T-helper 2 cell treated with Interferon-gamma antibody and Interleukin-4, amounts not matched to agents 5 μg/mL and 100 μg/mL, for 36 hours (primary cell): ENCODE measurements at places on chromosomes 7 and 10.
A peak's percentile ranks its signal among the peaks of the same experiment; 100 is the strongest.

- no peaks in the 10 kb centered on the region for H3K4me1 ChIP-seq
- DNase-seq = no peak
- no peaks in the 10 kb centered on the region for H3K36me3 ChIP-seq
- no peak overlapping the region for H3K27ac ChIP-seq
- H3K27me3 ChIP-seq = no peaks in the 10 kb centered on the region
Observed at GRCh38 chr7:98724591-98724990, 107.5 kb downstream of the NPTX2 start.

GRCh38 chr7:116071629-116072028 is 41.1 kb upstream of the TFEC start:
- H3K27ac ChIP-seq = no peak overlapping the region
- H3K4me1 ChIP-seq = no peaks in the 10 kb centered on the region
- H3K27me3 ChIP-seq = no peaks in the 10 kb centered on the region
- H3K4me3 ChIP-seq = no peak overlapping the region
- no peak for DNase-seq

DNA sequence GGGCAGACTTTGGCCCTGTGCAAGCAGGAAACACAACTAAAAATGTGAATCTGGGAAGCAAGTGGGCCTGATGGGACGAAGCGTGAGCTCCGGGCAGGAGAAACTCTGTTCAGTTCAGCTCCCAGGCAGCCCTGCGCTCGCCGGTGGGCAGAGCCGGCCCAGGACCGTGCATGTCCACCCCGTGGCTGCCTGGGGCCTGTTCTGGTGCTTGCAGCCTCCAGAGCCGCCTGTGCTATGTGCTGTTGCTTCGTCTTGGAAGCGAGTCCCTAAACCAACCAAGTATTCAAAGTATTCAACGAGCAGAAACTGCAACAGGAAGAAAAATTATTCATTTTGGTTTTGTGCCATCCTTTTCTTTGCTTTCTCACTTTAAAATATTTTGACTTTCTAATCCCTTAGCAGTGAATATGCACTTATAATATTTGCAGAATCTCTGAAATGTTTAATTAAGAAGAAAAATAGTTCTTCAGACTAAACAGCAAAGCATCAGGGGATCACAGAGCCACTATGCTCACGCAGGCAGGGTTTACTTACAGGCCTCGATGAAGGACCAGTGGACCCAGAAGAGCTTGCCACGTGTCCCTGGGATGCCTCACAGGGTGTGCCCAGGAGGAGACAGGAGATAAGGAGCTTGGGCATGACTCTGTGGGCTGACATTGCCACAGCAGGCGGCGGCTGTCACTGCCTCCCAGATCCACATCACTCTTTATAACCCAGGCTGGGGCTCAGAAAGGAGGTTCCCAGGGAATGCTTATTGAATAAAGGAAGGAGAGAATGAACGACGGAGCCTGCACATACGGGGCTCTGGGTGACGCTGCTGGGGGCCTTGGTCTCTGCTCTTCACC is 45.6 kb downstream of the VIPR2 start:
- no peaks in the 10 kb centered on the region for H3K4me1 ChIP-seq
- no peaks in the 10 kb centered on the region for H3K27me3 ChIP-seq
- no peak for DNase-seq
- peaks cover 10% of the 10 kb centered on the region for H3K36me3 ChIP-seq
- no peak overlapping the region for H3K27ac ChIP-seq

DNA sequence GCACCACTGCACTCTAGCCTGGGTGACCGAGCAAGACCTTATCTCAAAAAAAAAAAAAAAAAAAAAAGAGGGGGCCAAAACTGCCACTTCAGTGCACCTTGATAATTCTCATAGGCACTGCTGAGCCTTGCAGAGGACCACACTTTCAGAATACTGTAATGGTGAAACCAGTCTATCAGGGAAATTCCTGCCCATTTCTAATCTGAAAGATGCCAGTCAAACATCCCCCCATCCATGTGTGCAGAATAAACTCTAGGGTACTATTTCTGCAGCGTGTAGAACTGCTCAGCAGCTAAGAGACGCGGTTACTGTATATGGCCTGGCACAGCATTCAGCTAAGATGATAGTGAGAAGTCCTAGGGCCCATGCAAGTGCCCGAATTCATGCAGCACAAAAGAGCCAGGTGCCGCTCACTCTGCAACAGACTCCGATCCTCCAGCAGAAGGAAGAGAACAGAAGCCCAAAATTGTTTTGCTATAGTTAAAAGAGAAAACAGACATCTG is 286.8 kb upstream of the KLF14 start:
- H3K27me3 ChIP-seq = no peaks in the 10 kb centered on the region
- no peak for DNase-seq
- H3K4me1 ChIP-seq = peaks cover 45% of the 10 kb centered on the region
- H3K36me3 ChIP-seq = peaks cover 33% of the 10 kb centered on the region
- H3K27ac ChIP-seq = peak overlapping the region; percentile 85
- peak overlapping the region; percentile 69 for H3K4me3 ChIP-seq

- peaks cover 1% of the 10 kb centered on the region for H3K36me3 ChIP-seq
- H3K4me1 ChIP-seq = peaks cover 23% of the 10 kb centered on the region
- H3K4me3 ChIP-seq = no peak overlapping the region
- H3K27ac ChIP-seq = peak overlapping the region; percentile 1
Observed at GRCh38 chr7:135994466-135995205, 17.5 kb upstream of the MTPN start.

DNA sequence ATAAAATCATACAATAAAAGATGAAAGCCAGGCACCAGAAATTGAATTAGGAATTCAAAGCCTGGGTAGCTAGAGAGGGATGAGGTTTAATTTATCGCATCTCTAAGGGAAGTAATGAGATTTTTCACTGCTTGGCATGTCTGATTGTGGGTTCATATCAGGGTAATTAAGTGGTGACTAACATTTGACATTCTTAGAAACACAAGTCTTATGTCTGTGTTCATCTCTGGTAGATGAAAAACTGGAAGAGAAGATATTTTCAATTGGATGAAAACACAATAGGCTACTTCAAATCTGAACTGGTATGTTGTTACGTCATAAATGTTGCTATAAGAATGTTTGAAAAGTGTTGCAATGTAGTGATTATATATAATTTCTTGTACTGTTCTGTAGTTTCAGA is 36.8 kb upstream of the ARMS2 start:
- no peak overlapping the region for H3K4me3 ChIP-seq
- H3K4me1 ChIP-seq = peaks cover 41% of the 10 kb centered on the region
- H3K27ac ChIP-seq = no peak overlapping the region
- H3K27me3 ChIP-seq = peaks cover 2% of the 10 kb centered on the region
- no peak for DNase-seq
- H3K36me3 ChIP-seq = peaks cover 30% of the 10 kb centered on the region

DNA sequence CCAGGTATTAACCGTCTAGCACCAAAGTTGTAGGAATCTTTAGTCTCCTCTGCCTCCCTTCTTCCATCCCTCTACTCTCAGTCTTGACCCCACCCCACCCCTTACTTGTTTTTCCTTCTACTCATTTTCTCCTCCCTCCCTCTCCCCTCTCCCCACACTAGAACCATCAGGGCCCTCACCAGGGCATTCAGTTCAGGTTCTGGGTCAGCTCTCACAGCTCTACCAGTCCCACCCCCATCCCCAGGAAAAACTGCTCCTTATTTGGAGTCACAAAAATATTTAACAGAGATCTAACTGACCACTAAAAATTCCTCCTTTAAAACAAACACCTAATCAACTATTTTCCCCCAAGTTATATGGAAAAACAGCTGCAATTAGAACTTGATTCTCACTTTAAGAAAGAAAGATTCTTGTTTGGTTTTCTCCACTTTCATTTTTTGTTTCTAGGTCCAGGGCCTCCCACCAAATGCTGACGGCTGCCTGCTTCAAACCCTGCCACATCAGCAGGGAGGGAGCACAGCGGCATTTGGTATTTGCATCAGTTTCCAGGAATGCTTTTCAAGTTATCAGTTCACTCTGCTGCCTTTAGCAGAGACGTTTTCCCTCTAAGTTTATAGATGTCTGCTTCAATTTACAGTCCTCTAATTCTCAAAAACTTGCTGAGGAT is 2.8 kb upstream of the COL1A2 start:
- peaks cover 26% of the 10 kb centered on the region for H3K4me1 ChIP-seq
- H3K36me3 ChIP-seq = no peaks in the 10 kb centered on the region
- H3K27ac ChIP-seq = peak overlapping the region; percentile 89
- peaks cover 3% of the 10 kb centered on the region for H3K27me3 ChIP-seq
- peak overlapping the region; percentile 79 for H3K4me3 ChIP-seq

DNA sequence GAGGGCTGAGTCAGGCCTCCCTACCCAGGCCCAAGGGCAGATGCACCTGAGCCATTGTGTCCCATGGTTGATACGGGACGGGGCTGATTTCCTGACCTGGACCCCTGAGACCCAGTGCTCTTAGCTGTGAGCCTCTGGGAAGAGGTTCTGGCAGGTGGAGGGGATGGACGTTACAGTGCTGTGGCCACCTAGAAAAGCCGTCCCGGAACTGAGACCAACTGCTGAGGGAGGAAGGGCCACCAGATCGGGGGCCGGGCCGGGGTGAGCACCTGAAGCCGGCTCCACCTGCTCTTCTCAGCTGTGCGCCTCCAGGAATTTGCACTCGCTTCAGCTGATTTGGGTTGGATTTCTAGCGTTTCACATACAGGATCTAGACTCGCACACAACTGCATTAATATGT is 35.4 kb downstream of the CHST12 start:
- no peaks in the 10 kb centered on the region for H3K4me1 ChIP-seq
- H3K36me3 ChIP-seq = peaks cover 45% of the 10 kb centered on the region
- no peak overlapping the region for H3K27ac ChIP-seq
- no peak for DNase-seq
- no peak overlapping the region for H3K4me3 ChIP-seq
- H3K27me3 ChIP-seq = no peaks in the 10 kb centered on the region

- H3K27ac ChIP-seq = no peak overlapping the region
- no peak overlapping the region for H3K4me3 ChIP-seq
- H3K27me3 ChIP-seq = no peaks in the 10 kb centered on the region
- H3K4me1 ChIP-seq = peaks cover 19% of the 10 kb centered on the region
- DNase-seq = no peak
Observed at GRCh38 chr7:116240024-116240668, 29.8 kb downstream of the TES start.

DNA sequence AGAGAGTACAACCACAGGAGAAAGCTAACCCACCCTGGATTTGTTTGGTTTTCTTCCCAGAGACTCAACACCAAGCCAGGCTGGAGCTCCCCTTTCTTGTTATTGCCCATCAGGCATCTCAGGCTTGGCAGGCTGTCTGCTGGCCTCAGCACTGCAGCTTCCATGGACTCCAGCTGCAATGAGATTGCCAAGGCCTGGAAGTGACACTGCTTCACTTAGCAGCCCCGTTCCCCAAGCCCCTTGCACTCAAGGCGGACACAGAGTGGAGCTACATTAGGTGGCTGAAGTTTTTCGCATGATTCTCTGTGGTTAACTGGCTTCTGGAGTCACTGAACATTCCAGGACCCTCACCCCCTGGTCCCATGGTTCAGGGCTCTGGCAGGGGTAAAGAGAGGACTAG is 163.1 kb upstream of the GDF10 start:
- no peaks in the 10 kb centered on the region for H3K36me3 ChIP-seq
- no peak for DNase-seq
- H3K4me1 ChIP-seq = no peaks in the 10 kb centered on the region
- no peak overlapping the region for H3K27ac ChIP-seq
- no peaks in the 10 kb centered on the region for H3K27me3 ChIP-seq

DNA sequence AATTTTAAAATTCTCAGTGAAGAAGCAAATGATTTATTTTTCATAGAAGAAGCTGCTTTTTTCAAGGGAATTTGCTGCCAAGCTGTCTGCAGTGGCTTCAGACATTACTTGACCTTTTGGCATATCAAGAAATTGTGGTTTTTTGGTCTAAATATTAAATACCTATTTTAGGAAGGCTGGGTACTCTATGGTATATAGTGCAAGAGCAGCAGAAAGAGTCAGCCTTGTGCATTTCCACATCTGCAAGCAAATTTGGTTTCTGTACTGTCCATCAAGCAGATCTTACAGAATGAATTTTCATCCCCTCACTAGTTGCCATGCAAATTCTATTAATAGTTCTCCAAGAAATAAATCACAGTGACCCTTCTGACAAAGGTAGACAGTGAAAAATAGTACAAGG is 222.0 kb downstream of the BICC1 start:
- no peak overlapping the region for H3K4me3 ChIP-seq
- H3K4me1 ChIP-seq = no peaks in the 10 kb centered on the region
- no peak overlapping the region for H3K27ac ChIP-seq
- no peaks in the 10 kb centered on the region for H3K36me3 ChIP-seq
- DNase-seq = no peak

GRCh38 chr7:12685550-12685949 is 1.9 kb upstream of the ARL4A start:
- peak; percentile 29 for DNase-seq
- H3K27me3 ChIP-seq = peaks cover 5% of the 10 kb centered on the region
- H3K36me3 ChIP-seq = peaks cover 9% of the 10 kb centered on the region
- H3K27ac ChIP-seq = peak overlapping the region; percentile 86
- H3K4me1 ChIP-seq = peaks cover 28% of the 10 kb centered on the region
- peak overlapping the region; percentile 67 for H3K4me3 ChIP-seq

DNA sequence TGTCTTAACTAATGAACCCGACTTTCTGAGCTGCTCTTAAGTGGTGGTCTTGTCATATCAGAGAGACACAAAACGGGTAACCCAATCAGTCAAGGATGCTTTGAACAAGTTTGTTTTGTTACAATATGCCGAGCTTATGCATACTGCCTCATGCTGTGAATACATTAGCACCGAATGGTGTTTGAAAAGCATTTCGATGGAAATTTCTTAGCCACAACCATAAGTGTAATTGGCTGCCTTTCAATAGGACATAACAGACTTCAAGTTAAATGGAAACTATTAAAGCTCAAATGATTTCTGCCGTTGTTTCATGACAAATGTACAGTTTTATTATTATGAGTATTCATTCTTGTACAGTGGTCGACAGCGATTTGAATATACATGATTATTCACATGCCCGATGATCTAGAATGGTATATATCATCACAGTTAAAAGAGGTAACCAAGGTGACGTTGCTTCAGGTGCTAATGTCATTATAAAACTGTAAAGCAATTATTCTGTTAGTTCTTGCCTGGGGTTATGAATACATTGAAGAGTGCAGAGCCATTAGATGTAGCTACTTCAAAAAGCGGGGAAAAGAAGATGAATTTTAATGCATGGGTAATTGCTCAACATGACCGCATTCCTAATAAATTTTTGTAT is 118.8 kb downstream of the EBF3 start:
- H3K27me3 ChIP-seq = no peaks in the 10 kb centered on the region
- no peak for DNase-seq
- H3K36me3 ChIP-seq = no peaks in the 10 kb centered on the region
- no peaks in the 10 kb centered on the region for H3K4me1 ChIP-seq

- no peak overlapping the region for H3K27ac ChIP-seq
- no peaks in the 10 kb centered on the region for H3K27me3 ChIP-seq
- DNase-seq = no peak
- H3K4me1 ChIP-seq = no peaks in the 10 kb centered on the region
- no peak overlapping the region for H3K4me3 ChIP-seq
Observed at GRCh38 chr7:19284596-19285300, 139.5 kb upstream of the FERD3L start.

- H3K4me1 ChIP-seq = no peaks in the 10 kb centered on the region
- H3K27ac ChIP-seq = no peak overlapping the region
- no peak for DNase-seq
- no peaks in the 10 kb centered on the region for H3K36me3 ChIP-seq
- H3K27me3 ChIP-seq = no peaks in the 10 kb centered on the region
Observed at GRCh38 chr10:10551596-10552301, 465.9 kb upstream of the CELF2 start.

GRCh38 chr7:99267481-99267840 is 5.2 kb upstream of the MYH16 start:
- H3K27me3 ChIP-seq = no peaks in the 10 kb centered on the region
- DNase-seq = no peak
- no peaks in the 10 kb centered on the region for H3K36me3 ChIP-seq
- no peaks in the 10 kb centered on the region for H3K4me1 ChIP-seq
- no peak overlapping the region for H3K27ac ChIP-seq
